ENCODE measurements at places on chromosomes 12 and 14. TPM values are rescaled to one million over a fixed set of nuclear protein-coding genes. Genes with fewer than 3 reads are reported as not detected.

Gene ENDOU
- total RNA-seq: 1.9 TPM

Gene CLEC2B
- total RNA-seq: 25.2 TPM

Gene BDKRB2
- 3.8 TPM for total RNA-seq

Gene DAO
- total RNA-seq: not detected

Gene CBLN3
- total RNA-seq: 1.7 TPM

Gene KLRG1
- 2.0 TPM for total RNA-seq

Gene KLRF1
- 0.78 TPM for total RNA-seq
